CD4-positive, alpha-beta T cell treated with Interleukin-1 beta for 1 hour (primary cell): ENCODE measurements at places on chromosomes 2 and 18.

- DNase-seq, result no peak
Measured at GRCh38 chr18:2395427-2396161, 175.7 kb downstream of the METTL4 start.

DNA sequence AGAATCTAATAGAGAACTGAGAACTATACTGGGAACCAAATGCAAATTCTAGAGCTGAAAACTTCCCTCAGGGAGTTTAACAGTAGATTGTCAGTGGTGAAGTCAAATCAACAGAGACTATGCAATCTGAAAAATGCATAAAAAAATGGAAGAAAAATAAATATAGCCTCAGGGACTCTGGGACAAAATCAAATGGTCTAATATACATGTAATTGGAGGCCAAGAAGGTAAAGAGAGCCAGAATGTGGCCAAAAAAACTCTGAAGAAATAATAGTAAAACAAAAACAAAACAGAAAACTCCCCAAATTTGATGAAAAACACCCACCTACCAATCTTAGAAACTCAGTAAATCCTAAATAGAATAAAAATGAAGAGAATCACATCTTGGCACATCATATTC lies 16.5 kb downstream of the DNAJC27 start:
- no peak for DNase-seq

GRCh38 chr2:33145459-33145858 lies 198.7 kb downstream of the LTBP1 start:
- no peak for DNase-seq

DNA sequence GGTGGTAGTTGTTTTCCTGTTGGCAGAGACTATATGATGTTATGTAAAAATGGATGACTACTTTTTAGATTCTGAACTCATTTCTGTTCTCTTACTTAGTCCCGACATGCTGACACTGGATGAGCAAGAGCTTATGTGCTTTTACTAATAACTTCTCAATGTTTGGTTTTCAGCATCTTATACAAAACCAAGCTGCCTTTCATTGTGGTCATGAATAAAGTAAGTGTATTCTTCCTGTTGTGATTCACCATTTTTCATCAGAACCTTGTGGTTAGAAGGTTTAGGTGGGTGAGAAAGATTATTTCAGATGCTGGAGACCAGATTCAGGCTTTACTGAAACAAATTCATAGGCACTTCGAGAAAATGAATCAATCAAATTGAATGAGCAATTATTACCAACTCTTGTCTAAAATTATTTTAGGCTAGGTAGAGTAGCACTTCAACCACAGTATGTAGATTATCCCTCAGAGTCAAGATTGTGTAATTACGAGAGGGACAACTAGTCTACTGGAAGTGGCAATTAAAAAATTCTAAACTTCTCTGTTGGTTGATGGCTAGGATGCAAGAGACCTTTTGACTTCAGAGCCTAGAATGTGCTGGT lies 9.3 kb downstream of the GPN1 start:
- peak; percentile 15 for DNase-seq

DNA sequence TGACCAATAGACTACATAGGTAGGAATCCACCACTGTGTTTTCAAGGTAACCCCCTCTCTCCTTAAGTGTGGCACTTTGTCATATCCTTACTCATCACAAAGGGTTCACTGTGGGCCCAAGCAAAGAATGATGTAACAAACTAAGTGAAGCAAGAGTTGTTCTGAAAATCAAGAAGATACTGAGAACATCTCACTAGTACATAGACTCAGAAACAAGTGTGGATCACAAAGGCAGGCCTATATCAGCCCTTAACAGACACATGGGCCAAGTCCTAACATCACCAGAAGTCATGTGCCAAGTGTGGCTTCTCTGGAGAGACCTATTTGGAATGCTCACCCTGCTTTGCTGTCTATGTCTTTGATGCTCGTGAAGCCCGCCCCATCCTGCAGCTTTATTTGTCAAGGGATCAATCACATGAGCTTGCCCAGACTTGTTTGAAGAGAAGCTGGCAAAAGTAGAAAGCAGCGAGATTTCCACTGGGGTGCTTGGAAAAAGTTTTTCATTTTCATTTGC lies 131.2 kb upstream of the TTC39C start:
- DNase-seq, result no peak

DNA sequence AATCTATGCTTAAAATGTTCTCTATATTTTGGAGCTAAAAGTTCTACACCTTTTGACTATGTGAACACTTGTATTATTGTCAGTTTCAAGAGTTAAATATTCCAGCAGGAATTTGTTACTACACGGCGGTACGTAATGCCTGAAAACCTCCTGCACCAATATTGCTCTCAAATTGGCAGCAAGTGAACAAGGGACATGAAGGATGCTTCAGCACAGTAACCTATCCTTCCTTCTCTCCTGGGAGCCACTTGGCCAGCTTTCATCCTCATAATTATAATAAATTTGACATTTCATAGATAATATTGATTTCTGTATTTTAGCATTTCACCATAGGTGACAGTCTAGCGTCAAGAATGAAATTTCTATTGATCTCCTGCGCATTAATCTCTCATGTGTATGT lies 197.6 kb downstream of the NR4A2 start:
- no peak for DNase-seq

- no peak for DNase-seq
Measured at GRCh38 chr2:60414495-60415138, 138.8 kb downstream of the BCL11A start.
